CD4-positive, CD25-positive, alpha-beta regulatory T cell (primary cell): ENCODE measurements at places on chromosomes 2 and 18. TPM values are rescaled to one million over a fixed set of nuclear protein-coding genes. Genes with fewer than 3 reads are reported as not detected.

The LCLAT1 gene
- total RNA-seq: 17.6 TPM

The CERKL gene
- total RNA-seq: not detected

The SLC38A11 gene
- total RNA-seq: not detected

The SLC5A7 gene
- not detected for total RNA-seq

The LTBP1 gene
- 3.7 TPM for total RNA-seq

The ZNF521 gene
- 1.8 TPM for total RNA-seq

The MTIF2 gene
- 21.3 TPM for total RNA-seq

The ZNF804A gene
- not detected for total RNA-seq

The PDCL3 gene
- total RNA-seq: 45.2 TPM

The NOSTRIN gene
- not detected for total RNA-seq

- no peak for DNase-seq
Measured at GRCh38 chr2:197138506-197138905, 172.1 kb downstream of the ANKRD44 start.

GRCh38 chr18:63067939-63068338 lies 251.6 kb downstream of the BCL2 start:
- DNase-seq: no peak

GRCh38 chr2:11754700-11755015 lies 8.2 kb downstream of the LPIN1 start:
- DNase-seq: no peak

DNA sequence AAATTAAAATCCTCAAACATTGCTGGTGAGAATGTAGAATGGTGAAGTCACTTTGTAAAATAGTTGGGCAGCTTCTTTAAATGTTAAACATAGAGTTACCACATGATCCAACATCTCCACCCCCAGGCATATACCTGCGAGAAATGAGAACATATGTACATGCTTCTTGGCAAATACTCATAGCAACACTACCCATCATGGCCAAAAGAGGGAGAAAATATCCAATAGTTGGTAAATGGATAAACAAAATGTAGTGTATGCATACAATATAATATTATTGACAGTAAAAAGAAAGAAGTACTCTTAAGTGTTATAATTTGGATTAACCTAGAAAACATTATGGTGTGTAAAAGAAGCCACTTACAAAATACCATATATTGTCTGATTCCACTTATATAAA lies 185.9 kb downstream of the CDH7 start:
- no peak for DNase-seq

GRCh38 chr2:40511661-40512213 lies 59.8 kb upstream of the SLC8A1 start:
- no peak for DNase-seq

GRCh38 chr2:71849607-71850305 lies 297.9 kb downstream of the CYP26B1 start:
- no peak for DNase-seq

DNA sequence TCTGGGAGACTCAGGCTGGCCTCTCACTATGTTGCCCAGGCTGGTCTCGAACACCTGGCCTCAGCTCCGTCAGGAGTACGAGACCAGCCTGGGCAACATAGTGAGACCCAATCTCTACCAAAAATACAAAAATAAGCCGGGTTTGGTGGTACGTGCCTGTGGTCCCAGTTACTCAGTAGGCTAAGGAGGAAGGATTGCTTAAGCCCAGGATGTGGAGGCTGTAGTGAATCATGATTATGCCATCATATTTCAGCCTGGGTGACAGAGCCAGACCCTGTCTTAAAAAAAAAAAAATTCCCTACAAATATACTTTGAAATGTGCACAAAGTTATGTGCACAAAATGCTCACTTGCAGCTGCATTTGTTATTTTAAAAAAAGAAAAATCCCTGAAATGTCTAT lies 26.3 kb upstream of the AGAP1 start:
- no peak for DNase-seq

GRCh38 chr2:231781798-231782726 lies 980 bp upstream of the PDE6D start:
- DNase-seq: peak; percentile 6

DNA sequence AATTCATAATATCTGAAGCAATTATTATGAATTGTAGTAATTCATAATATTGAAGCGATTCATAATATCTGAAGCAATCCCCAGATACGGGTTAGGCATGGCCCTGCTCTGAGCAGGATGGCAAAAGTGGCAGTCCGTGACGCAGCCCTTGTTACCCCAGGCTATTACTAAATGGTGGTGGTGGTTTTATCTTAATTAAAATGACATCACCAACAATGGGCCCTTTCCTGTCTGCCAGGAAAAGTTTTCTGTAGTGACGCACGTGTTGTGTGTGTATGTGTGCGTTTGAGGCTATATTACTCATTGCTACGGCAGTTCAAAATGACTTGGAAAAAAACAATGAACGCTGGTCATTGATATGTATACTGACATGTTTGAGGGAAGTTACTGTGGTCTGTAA lies 10.6 kb upstream of the MOCOS start:
- no peak for DNase-seq

DNA sequence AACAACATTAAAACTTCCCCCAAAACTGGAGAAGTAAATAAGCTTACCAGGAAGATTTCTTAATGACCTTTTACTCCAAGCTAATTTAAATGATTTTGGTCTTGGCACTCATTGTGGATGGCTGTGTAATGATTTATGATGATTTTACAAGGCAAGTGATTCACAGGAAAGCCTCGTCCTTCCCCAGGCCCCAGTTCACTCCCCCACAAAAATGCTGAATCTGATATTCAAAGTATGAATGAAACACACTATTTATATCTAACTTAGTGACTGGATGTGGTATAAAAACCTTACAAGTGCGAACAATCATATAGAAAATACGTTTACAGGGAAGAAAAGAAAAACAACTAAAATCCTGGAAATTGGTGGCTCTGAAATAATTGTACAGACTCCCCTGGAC lies 49.8 kb downstream of the ZNF516 start:
- no peak for DNase-seq

DNA sequence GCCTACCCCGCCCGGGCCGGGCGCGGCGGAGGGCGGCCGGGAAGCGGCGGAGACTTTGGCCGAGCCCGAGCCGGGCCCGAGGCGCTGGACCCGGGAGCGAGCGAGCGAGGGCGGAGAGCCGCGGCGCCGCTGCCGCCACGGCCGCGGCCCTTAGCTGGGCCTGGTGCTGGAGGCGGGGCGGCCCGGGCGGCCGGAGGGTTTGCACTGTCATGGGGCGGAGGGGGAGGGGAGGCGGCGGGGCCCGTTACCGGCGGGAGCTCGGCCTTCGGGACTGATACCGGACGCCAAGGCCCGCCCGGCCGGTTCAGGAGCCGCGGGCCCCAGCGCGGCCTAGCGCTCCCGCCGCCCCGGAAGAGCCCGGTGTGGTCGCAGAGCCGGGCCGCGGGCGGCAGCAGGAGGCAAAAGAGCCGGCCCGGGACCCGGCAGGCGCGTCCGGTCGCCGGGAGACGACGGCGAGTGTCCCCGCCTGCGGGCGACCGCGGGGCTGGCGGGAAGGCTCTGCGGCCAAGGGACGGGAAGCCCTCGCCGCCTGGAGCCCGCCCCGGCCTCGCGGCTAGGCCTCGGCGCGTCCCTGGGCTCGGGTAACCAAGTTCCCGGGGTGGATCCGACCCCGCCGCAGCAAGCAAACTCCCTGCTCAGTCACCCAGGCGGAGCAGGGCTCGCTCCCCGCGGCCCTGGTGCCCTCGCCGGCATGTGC lies 697 bp downstream of the KCMF1 start:
- peak; percentile 74 for DNase-seq

- DNase-seq: no peak
Measured at GRCh38 chr2:70089220-70089982, 2.1 kb downstream of the PCBP1 start.

DNA sequence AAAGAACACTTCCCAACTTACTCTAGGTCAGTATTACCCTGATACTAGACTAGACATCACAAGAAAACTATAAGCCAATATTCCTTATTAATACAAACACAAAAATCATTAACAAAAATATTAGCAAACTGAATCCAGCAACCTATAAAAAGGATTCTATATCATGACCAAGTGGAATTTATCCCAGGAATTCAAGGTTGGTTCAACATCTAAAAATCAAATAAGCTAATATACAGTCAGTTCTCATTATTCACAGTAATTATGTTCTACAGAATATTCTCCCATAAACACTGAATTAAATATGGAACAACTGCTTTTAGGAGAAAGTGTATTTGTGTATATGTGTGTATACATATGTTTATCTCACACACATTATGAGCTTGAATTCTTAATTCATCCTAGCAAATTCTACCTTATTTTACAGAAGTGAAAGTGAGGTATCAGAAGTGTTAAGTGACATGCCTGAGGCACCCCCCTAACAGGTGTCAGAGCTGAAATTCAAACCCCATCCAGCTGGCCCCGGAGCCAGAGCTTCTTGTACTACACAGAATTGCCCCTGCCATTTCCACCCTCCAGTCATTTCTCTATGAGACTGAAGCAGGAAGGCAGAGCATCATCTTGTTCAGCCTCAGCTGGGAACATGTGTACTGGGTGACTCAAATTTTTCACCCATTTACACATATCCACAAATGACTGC lies 77.8 kb downstream of the MALT1 start:
- DNase-seq: no peak

DNA sequence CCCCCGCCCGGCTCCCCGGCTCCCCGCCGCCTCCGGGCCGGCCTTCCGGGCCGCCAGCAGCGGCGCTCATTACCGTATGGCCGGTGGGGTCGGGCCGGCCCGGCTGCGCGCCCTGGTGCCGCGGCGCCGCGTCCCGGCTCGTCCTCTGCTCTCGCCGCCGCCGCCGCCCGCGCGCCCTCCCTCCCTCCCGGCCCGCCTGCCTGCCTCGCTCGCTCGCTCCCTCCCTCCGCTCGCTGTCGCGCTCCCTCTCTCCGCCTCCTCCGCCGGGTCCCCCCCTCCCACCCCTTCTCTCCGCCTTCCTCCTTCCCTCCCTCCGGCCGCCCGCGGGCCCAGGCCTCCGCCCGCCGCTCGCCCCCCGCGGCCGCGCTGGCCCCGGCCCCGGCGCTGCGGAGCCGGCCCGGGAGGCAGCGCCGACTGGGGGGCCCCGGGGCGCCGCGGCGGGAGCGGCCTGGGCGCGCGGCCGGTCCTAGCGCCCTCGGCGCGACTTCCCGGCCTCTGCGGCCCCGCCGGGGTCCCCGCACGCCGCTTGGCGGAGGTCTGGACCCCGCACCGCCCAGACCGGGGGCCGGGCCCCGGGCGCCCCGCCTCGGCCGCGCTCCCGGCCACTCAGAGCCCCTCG lies at the start of gene DNMT3A:
DNMT3A (minus strand) TSS at position 173 of the 619 bp plus-strand sequence. CDS start 27,941 bp downstream, outside the sequence.
- peak; percentile 47 for DNase-seq

DNA sequence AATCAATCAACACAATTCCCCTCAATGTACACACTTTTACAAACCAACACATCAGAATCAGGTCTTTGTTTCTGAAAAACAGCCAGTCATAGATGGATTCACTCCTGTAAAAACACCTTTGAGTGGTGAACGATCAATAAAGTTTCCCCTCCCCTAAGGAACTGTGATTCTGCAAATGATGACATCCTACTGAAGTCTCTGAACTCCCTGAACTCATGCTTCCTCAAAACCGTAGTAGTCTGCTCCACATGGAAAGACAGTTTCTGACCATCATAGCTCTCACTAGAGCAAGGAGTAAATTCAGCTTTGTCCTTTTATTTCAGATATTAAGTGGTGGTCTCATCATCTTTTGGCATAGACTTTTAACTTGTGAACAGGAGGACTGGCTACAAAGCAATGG lies 43.5 kb upstream of the ACTR3 start:
- no peak for DNase-seq

- no peak for DNase-seq
Measured at GRCh38 chr2:202426751-202427150, 50.6 kb downstream of the BMPR2 start.

DNA sequence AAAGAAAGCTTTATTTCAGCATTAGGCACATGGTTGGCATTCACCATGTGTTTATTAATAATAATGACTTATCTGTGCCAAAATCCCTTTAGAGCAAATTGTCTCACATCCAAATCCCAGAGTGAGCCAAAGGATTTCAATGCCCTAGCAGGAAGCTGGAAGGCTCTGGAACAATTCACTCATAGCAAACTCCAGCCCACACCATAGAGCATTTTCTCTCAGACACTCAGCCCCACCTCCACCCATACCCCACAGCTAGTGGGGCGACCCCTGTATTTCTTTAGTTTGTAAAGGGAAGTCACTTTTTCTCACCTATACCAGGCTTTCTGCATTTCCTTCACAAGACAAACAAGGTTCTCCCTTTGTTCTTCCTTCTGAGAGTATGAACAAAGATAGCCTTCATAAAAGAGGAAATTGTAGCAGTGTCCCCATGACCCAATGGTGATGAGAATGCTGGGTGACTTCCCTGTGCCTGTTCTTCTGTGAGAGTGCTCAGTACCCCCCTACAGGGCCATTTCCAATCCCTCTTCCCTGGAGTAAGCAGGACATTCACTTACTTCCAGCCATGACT lies 100.1 kb upstream of the APCDD1 start:
- DNase-seq: no peak

- DNase-seq: no peak
Measured at GRCh38 chr2:62412347-62412742, 93.7 kb downstream of the TMEM17 start.

DNA sequence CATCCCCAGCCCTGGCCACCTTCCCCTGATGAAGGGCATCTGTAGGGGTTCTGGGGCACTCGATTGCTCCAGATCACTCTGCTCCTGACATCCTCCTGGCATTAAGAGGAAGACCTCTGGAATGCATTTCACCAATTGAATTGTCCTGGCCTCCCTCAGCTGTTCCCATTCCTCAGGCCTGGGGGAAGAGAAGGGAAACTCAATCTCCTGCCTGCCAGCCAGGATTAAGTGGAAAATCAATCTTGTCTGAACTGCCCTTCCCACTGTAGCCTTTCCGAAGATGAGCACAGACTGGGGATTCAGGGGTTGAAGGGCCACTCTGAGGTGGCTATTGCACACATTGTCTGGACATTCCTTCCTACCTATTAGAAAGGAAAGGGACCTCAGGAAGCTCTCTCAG lies 99.8 kb downstream of the ALK start:
- DNase-seq: no peak
